Activated naive CD4-positive, alpha-beta T cell (primary cell): ENCODE measurements at places on chromosomes 1 and 21.

GRCh38 chr1:241857131-241857530 lies 9.1 kb downstream of the EXO1 start:
- DNase-seq: no peak

- no peak for DNase-seq
Measured at GRCh38 chr1:71135571-71135970, 54.7 kb upstream of the ZRANB2 start.

DNA sequence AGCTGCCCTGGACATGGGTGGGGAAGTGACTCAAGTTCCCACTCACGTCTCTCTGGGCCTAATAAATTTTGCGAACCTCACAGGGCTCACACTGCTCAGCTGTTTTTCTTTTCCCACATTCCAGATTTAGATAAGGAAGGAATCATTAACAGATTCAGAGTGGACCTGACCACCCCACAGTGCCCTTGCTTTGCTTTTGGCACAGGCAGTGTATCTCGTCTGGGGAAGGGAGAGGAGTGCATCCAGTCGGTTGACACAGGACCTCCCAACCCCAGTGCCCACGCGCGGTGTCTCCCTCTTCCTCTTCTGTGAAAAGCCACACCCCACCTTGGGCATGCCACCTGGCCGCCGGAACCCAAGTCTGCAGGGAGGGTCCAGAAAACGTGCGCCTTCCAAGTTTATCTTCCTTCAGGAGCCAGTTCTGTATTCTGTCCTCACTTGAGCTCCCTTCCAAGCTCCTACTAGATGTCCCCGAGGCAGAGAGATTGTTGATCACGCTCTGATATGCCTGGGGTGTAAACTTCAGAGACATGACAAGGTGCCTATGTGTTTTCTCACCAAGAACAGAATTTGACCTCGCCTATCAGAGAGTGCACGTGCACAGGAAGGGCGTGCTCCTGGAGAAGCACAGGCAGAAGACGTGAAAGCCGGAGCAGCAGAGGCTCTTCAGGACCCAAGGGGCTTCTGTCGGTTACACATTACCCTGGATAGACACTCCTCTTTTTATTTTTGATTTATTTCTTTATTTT lies 9.5 kb upstream of the SLC2A5 start:
- no peak for DNase-seq

DNA sequence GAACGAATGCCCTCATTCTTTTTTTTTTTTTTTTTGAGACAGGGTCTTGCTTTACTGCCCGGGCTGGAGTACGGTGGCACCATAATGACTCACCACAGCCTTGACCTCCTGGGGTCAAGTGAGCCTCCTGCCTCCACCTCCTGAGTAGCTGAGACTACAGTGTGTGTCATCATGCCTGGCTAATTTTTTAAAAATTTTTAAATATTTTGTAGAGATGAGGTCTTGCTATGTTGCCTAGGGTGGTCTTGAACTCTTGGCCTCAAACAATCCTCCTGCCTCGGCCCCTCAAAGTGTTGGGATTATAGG lies 69.4 kb downstream of the ALG14 start:
- no peak for DNase-seq

DNA sequence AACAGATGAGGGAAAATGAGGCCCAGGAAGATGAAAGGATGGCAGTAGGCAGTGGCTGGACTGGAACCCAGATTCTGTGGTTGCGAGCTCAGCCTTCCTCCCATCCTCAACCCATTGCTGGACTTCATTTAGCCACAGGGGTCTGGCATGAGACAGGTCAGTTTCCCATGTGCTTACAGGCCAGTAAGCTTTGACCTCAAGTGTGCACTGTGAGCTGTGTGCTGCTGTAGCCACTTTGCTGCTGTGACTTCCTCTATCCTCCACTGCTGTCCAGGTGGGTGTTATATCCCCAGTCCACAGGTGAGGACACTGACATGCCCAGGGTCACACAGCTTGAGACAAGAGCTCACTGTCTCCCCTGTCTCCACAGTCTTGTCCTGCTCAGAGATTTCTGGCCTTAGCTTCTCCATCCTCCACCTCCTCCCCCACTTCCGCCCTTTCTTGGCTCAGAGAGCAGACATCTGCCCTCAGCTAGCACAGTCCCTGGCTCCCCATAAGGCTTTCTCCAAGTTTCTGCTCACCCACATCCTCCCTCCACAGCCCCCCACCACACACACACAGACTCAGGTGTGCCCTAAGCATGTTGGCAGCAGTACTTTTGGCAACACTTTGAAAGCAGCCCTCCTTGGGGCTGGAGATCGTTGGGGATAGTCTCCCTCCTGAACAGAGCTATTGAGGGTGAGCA lies 7.3 kb downstream of the IGSF21 start:
- DNase-seq: no peak
